ENCODE measurements at places on chromosomes 12 and 14. TPM values are rescaled to one million over a fixed set of nuclear protein-coding genes. Genes with fewer than 3 reads are reported as not detected.

SLC25A47 gene
- total RNA-seq: 0.38 TPM

- peak; percentile 69 for ATAC-seq
Observed at GRCh38 chr14:61561657-61562276, 133.5 kb upstream of the HIF1A start.

SLCO1C1 gene
- total RNA-seq: not detected

GRCh38 chr12:11433664-11434063, 38.3 kb upstream of the PRB2 start:
- no peak for ATAC-seq

DNA sequence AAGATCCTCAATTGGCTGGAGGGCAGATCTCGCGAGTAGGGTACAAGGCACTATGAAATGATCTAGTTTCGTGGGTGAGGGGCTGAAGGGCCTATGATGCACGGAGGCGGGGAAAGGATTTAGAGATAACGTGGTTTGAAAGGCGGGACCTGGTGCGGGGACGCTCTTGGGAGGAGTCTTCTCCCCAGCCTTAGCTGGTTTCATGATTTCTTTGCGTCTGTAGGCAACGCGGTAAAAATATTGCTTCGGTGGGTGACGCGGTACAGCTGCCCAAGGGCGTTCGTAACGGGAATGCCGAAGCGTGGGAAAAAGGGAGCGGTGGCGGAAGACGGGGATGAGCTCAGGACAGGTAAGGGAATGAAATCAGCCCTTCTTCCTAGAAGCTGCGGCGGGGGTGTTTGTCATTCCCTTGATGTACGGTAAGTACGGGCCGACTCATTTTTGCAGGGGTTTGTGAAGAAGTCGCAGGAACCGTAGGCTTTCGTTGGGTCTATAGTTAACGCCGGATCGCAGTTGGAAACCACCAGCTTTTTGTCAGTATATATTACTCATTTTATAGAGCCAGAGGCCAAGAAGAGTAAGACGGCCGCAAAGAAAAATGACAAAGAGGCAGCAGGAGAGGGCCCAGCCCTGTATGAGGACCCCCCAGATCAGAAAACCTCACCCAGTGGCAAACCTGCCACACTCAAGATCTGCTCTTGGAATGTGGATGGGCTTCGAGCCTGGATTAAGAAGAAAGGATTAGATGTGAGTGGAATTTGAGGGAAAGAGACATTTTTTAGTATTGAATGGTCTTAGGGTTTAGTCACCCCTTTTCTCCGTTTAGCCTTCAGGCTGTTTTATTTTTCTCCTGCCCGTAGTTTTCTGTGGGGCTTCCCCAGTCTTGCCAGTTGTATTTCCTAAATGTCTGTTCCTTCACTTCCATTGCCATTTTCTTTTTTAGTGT, 602 bp downstream of the APEX1 start:
- peak; percentile 58 for ATAC-seq

DNA sequence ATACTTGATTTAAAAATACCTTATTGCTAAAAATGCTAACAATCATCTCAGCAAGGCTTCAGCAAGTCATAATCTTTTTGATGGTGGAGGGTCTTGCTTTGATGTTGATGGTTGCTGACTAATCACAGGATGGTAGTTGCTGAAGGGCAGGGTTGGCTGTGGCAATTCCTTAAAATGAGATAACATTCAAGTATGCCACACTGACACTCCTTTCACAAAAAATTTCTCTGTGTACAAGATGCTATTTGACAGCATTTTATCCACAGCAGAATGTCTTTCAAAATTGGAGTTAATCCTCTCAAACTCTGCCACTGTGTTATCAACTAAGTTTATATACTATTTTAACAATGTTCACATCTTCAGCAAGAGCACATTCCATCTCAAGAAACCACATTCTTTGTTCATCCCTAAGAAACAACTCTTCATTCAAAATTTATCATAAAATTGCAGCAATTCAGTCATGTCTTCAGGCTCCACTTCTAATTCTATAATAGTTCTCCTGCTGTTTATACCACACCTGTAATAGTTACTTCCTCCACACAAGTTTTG, 16.1 kb downstream of the SCAF11 start:
- no peak for ATAC-seq

DNA sequence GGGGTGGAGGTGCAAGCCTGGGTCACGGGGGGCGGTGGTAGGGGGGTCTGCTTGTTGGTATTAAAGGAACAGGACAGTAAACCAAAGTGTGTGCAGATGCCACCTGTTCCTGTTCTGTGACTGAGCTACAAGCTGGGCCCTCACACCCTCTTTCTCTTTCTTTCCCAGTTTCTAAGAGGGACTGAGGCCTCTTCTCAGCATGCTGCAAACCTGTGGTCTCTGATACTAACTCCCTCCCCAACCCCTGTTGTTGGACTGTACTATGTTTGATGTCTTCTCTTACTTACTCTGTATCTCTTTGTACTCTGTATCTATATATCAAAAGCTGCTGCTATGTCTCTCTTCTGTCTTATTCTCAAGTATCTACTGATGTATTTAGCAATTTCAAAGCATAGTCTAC, 6.9 kb upstream of the PIP4K2C start:
- no peak for ATAC-seq

GRCh38 chr12:108683906-108684556, 47.3 kb downstream of the CORO1C start:
- ATAC-seq: no peak

EGLN3 gene
- total RNA-seq: 7.4 TPM

DNA sequence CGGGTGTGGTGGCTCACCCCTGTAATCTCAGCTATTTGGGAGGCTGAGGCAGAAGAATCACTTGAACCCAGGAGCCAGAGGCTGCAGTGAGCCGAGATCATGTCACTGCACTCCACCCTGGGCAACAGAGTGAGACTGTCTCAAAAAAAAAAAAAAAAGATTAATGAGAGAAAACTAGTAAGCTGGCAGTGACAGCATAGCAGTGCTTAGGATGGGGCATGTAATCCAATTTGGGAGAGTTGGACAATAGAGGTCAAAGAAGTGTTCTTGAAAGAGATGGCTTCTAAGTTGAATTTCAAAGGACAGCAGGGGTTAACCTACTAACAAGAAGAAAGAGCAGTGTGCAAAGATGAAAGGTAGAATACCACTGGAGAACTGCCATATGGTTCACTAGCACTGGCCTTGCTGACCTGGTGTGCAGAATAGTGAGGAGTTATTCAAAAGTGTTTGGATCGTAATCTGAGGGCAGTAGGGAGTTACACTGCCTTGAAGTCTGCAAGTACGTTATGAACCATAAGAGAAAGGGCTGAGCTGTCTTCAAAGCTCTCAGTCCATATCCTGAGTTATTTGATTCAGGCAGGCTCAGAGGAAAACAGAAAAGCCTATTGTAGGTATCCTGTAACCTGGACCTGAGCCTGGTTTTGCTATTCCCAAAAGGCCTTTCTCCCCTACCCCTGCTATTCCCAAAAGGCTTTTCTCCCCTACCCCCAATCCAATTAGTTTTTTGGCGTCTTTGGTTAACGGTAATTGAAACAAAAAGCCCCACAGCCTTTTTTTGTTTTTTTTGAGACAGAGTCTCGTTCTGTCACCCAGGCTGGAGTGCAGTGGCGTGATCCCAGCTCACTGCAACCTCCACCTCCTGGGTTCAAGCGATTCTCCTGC, 3.4 kb downstream of the XPOT start:
- no peak for ATAC-seq

GRCh38 chr12:65368055-65368454, 89.6 kb downstream of the MSRB3 start:
- no peak for ATAC-seq

DNA sequence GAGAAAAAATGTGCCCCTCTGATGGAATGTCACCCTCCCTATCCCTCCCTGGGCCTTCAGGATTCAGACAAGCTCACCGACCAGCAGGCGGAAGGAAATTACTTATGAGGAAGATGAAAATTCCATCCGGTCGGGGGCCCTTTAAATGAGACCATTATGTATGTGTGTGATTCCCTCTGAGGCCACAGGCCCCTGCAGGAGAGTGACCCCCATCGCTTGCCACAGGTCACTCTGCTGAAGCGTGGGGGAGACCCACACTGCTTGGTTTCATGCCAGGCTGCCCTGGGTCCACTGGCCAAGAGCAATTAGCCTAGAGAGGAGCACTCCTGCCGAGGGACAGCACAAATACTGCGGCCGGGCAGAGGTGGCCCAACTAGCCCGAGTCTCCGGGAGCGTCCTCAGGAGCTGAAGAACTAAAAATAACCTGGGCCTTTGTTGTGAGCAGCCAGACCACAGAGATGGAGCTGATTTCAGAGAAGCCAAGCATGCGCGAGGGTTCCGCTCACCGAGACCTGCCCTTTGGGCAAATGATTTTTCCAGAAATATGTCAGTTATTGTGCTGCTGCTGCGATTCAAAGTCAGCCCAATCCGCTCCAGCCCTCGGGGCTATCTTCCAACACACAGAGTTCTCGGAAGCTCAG, 276.4 kb downstream of the DPF3 start:
- ATAC-seq: peak; percentile 59

NTF3 gene
- 25.2 TPM for total RNA-seq
